Left cardiac atrium (tissue), 4 donors: ENCODE measurements at places on chromosomes 11 and 22. TPM values are rescaled to one million over a fixed set of nuclear protein-coding genes. Genes with fewer than 3 reads are reported as not detected.

DENND6B gene
- total RNA-seq, result 2.4 TPM

PDXP gene
- 17.3 TPM for total RNA-seq

CDHR5 gene
- total RNA-seq, result not detected

OR56A1 gene
- not detected for total RNA-seq

KRTAP5-8 gene
- total RNA-seq, result not detected

ABCG4 gene
- total RNA-seq, result 1.8 TPM

GRCh38 chr11:131814108-131814507 is 443.7 kb downstream of the NTM start:
- no peak for DNase-seq

GRCh38 chr11:35112056-35112845 is 26.7 kb upstream of the CD44 start:
- DNase-seq, result no peak

DNA sequence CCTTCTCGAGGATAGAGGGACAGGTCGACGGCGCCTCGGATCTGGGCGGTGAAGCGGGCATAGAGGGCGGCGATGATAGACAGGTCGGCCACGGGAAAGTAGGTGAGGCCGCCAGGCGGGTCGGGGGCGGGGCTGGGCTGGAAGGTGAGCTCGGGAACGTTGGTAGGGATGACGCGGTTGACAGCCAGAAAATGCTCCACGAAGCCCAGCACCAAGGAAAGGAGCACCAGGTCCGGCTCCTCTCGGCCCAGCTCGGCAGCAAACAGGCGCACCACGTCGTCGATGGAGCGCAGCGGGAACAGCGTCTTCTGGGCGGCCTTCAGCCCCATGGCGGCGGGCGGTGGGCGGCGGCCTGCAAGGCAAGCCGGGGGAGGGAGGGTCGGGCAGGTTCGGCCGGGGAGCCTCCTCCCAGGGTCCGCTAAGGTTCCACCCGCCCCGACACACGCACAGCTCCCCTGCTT is 540 bp downstream of the MEN1 start:
- DNase-seq, result no peak

DNA sequence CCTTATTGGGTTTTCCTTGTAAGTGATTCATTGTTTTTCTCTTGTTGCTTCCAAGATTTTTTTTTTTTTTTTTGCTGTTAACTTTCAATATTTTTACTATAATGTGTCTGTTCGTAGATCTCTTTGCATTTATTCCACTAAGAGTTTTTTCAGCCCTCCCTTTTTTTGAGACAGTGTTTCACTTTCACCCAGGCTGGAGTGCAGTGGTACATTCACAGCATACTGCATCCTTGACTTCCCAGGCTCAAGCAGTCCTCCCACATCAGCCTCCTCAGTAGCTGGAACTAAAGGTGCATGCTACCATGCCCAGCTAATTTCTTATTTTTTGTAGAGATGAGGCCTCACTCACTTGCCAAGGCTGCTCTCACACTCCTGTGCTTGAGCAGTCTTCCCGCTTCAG is 1282.0 kb upstream of the CNTN5 start:
- no peak for DNase-seq

- DNase-seq, result no peak
Observed at GRCh38 chr11:93073026-93073425, 103.6 kb downstream of the MTNR1B start.

DNA sequence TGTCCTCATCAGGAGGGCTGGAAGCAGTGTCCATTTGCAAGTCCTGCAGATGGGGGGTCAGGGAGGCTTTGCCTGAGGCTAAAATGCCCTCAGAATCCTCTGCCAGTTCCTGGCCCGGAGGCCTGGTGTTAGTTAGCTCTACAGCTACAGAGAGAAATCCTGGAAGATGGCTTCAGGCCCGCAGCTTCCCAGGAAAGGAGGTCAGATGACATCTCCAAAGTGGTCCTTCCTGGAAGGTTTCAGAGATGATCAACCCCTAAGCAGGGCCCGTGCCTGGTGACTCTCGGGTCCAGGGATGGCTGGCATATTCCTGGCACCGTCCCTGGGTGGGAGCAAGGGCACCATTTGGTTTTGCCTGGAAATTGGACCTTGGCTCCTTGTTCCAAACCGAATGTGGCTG is 959.1 kb downstream of the BRD1 start:
- no peak for DNase-seq

DNA sequence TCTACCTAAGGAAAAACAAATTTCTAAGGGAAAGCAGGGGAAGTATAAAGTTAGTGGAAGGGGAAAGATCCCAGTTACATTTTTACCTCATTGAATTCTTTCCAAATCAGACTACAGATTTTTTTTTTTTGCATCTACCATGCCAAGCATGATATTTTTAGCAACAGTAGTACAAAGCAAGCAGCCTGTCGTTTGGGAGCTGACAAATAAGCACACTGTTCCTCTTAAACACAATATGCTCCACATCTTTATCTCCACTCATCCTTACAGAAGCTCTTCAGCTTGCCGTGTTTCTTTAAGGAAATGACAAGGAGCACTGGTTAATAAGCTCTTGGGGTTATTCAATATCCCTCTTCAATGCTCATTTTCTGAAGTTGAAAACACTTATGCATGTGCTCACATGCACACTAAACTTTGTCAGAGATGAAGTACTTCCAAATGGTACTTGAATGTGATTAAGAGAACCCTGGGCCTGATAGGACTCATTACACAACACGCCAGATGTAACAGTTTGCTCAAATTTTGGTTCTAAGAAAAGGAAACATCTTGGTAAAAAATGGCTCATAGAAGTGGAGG is 53.8 kb downstream of the PAX6 start:
- no peak for DNase-seq

DNA sequence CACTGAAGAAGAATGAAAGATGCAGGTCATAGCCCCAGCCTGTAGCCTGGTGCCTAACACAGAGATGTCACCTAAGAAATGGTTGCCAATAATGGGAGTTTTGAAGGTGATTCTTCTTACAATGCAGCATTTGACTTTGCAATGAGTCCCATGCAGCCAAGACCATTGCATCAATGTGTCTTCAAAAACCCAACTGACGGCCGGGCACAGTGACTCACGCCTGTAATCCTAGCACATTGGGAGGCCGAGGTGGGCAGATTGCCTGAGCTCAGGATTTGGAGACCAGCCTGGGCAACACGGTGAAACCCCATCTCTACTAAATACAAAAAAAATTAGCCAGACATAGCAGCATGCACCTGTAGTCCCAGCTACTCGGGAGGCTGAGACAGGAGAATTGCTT is 89.3 kb upstream of the ASPHD2 start:
- no peak for DNase-seq

GRCh38 chr11:33194455-33194854 is 33.2 kb upstream of the CSTF3 start:
- no peak for DNase-seq

- no peak for DNase-seq
Observed at GRCh38 chr22:17775781-17776465, 1.7 kb upstream of the BID start.

DNA sequence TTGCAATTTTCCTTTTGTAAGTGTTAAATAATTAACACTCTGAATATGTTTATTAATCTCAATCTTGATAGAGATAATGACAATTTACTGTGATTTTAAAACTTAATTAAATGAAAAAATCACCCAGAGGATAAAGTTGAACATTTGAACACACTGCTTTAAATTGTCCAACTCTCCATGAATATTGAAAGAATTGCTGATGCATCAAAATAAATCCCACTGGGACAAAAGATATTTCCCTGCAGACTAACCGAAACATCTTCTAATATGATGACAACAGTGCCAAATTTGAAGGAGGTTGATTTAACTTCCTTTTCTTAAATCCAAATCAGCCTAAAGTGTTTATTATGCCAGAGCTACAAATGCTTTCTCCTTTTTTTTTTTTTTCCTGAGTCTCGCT is 47.6 kb downstream of the F2 start:
- no peak for DNase-seq

DNA sequence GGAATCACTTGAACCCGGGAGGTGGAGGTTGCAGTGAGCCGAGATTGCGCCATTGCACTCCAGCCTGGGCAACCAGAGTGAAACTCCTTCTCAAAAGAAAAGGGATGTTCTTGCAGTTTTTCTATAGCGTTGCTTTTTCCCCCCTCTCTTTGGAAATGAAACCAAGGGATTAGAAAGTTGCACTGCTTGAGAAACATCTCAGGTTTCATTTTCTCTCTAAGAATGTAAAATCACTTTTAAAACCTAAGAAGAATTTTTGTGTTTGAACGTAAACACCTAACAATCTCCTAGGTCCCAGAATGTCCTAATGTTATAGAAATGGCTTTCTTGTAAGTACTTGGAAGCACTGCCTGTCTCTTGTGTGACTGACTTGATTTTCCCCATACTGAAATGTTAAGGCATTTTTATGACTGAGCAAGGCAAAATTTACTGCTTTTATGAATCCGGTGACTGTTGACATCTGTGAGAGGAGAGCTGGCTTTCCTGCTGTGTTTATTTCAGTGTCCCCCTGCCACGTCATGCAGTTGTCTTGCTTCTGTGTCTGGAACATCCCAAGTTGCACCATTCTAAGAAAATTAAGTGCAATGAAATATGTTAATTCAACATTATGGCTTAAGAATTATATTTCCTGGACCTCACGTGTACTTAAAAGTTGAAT is 37.7 kb downstream of the NF2 start:
- DNase-seq, result no peak

- no peak for DNase-seq
Observed at GRCh38 chr11:73995247-73995646, 12.6 kb upstream of the UCP2 start.

GRCh38 chr11:35516403-35516802 is 9.0 kb downstream of the PAMR1 start:
- no peak for DNase-seq

- DNase-seq, result no peak
Observed at GRCh38 chr22:33883561-33883960, 36.7 kb downstream of the LARGE1 start.

DNA sequence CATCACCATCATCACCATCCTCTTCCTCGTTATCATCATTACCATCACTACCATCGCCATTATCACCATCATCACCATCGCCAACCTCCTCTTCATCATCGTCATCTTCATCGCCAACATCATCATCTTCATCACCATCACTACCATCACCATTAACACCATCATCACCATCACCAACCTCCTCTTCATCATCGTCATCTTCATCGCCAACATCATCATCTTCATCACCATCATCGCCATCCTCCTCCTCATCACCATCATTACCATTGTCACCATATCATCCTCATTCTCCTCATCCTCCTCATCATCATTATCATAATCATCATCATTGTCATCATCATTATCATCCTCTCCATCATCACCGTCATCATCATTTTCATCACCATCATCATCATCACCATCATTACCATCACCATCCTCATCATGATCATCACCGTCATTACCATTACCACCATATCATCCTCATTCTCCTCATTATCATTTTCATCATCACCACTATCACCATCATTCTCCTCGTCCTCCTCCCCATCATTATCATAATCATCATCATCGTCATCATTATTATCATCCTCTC is 1498.7 kb downstream of the TBC1D22A start:
- DNase-seq, result no peak

DNA sequence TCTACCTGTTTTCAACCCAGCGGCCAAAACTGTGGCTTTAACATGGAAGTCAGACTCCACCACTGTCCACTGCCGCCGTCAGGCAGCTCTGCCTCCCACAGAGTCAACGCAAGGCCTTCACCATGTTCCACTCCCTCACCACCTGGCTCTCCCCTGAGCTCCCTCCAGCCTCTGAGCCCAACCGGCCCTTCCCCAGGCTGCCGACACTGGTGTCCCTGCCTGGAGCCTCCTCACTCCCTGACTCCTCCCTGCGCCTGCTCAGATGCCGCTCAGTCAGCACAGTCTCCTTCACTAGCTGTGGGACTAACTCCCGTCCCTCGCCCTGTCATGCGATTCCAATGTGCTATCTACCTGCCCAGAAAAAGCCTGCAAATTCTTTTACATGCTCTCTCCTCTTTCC is 16.3 kb downstream of the SULT4A1 start:
- no peak for DNase-seq

DNA sequence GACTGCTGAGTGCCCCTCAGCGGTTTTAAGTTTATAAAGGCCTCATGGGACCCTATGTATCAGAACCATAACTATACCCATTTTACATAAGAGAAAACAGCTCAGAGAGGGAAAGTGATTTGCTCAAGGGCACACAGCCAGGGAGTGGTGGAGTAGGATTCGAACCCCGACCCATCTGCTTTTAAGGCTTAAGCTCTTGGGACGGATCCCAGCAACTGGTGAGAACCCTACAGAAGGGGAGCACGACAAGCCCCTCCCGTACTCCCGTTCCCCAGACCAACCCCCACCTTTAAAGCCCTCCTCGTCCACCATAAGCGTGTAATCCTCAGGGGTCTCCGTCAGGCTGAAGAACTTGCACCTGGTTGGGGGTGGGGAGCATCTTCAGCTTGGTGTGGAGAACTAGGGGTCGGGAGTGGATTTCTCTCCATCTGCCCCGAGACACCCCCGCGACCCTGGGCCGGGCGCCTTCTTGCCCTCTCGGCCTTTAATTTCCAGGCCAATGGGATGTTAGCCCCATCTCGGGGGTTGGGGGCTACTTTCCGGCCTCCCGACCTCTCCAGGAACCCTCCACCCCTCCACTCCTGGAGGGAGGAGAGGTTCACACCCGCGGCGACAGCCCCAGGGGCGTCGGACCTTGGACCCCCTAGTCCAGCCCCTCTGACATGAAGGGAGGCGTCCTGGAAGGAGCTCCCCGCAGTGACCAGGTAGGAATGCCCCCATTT is 725 bp downstream of the CASTOR1 start:
- DNase-seq, result no peak

DNA sequence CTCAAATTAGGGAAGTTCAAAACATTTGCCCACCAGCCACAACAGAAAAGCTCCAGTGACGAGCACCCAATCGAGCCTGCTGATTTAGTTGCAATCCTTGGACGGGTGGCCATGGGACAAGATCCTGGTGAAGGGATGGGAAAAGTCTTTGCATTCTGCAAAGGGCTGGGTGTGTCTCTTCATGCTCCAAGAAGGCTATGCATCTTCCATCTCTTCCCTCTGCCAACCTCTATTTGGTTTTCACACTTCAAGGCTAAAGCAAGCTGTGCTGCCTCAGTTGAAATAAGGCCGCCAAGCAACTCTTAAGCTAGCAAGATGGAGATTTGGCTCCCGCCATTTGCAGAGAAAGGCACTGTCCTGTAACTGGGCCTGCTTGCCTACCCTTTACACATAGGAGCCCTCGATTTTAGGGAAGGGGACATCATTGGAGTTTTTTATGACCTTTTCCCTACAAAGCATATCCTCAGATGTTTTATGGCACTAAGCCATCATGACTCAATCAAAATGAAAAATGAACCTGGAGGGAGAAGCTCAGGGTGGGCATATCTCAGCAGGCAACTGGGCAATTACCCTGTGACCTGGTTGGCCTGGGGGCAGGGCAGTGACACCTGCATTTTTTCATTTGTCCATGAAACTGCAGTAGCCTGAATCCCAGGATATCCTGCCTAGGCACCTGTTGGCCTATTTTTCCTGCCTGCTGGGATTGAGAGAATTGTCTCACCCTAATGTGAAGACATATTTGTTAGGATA is 45.0 kb upstream of the BLID start:
- no peak for DNase-seq

DNA sequence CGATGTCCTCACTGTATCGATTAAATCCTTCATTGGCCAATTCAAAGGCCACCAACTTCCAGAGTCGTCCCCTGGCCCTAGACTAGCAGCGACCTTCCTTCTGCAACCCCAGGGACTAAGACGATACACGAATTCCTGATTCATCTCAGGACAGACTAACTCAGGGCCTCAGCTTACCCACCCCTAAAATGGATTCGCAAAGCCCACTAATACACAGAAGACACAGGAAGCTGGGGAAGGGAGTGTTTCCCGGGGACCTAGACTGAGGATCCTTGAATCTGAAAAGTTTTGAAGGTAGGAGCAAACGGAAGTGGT is 509 bp downstream of the LAMTOR1 start:
- no peak for DNase-seq
